Cerebellum (tissue), 4 donors: ENCODE measurements at places on chromosomes 1 and 21.

- DNase-seq = no peak
Observed at GRCh38 chr1:219269171-219269570, 95.5 kb downstream of the LYPLAL1 start.

DNA sequence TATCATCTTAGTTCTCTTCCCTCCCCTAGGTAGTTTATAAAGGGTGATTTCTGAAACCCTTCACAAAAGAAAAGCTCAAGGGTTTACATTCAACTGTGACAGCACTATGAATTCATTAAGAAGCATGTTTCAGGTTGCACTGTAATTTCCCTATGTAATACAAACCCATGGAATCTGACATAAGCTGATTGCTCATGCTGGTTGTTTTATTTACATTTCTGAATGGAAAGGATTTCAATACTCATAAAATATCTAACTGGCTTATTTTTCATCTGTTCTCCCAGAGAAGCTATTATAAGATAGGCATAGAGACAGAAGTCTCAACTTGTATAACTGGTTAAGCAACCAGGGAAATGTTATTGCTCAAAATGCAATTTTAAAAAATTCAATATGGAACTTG, 20.5 kb downstream of the WNT2B start:
- DNase-seq = no peak

- DNase-seq = no peak
Observed at GRCh38 chr1:92927870-92928269, 33.4 kb downstream of the DIPK1A start.

DNA sequence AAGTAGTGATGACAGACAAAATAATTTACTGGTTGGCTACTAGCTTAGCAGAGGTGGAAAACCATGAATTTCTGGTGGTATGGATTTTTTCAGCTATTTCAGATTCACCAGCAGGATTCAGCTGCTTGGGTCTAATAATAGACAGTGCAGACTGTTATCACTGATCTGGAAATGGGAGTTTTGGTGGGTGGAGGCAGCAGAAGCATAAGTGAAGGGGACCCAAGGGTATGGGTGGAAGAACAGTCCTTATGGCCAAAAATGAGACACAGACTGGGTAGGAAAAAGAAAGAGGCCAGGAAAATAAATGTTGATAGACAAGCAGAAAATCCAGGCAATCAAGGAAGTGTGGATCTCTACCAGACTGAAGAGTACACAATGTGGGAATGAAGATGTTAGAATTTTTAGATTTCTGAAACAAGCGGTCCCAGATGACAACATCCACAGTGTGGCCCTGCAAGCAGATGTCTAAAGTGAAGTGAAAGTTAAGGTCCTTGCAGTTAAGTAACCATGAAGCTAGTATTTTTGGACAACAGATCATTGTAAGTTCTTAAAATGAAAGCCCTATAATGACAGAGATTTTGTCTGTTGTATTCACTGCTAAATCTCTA, 24.7 kb downstream of the LYST start:
- no peak for DNase-seq

GRCh38 chr1:227948493-227949260, 945 bp upstream of the WNT9A start:
- no peak for DNase-seq

DNA sequence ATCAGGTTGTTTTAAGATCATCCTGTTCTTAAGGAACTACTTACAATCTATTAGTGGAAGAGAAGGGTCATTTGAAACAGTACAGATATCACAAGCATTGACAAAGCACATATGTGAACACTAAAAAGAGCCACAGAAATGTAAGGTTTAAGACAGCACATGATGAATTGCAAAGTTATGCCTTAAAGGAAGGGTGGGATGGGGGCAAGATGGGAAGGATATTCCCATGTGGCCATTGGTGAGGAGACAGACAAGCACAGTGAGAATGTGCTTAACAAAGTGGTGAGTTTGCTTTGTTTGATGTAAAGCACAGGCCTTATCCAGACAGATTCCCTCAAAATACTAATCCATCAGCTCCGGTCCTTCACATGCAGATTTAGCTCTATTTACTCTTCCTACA, 151.6 kb upstream of the IVNS1ABP start:
- DNase-seq = no peak

- peak; percentile 26 for DNase-seq
Observed at GRCh38 chr1:113928187-113928930, 765 bp upstream of the HIPK1 start.

- DNase-seq = no peak
Observed at GRCh38 chr1:156257711-156258110, 9.9 kb upstream of the PAQR6 start.

GRCh38 chr1:6026095-6026809, 19.4 kb upstream of the KCNAB2 start:
- DNase-seq = no peak

GRCh38 chr1:41774471-41774990, 144.2 kb downstream of the HIVEP3 start:
- no peak for DNase-seq

- no peak for DNase-seq
Observed at GRCh38 chr1:14128096-14128495, 428.1 kb downstream of the PRDM2 start.

DNA sequence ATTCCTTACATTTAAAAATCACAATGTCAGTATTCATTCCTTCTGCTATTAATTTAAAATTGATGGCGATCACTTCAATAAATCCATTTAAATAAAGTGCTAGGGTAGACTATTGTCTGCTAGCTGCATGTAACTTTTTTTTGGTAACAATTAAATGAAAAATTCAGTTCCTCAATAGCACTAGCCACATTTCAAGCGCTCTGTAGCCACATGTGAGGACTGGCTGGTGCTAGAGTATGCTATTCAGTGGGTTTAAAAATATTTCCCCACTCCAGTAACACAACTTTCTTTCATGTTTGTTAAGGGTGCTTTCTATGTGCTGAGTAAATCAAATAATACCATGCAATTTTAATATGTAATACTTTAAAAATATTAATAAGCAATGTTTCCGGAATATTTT, 108.2 kb downstream of the LTN1 start:
- no peak for DNase-seq

DNA sequence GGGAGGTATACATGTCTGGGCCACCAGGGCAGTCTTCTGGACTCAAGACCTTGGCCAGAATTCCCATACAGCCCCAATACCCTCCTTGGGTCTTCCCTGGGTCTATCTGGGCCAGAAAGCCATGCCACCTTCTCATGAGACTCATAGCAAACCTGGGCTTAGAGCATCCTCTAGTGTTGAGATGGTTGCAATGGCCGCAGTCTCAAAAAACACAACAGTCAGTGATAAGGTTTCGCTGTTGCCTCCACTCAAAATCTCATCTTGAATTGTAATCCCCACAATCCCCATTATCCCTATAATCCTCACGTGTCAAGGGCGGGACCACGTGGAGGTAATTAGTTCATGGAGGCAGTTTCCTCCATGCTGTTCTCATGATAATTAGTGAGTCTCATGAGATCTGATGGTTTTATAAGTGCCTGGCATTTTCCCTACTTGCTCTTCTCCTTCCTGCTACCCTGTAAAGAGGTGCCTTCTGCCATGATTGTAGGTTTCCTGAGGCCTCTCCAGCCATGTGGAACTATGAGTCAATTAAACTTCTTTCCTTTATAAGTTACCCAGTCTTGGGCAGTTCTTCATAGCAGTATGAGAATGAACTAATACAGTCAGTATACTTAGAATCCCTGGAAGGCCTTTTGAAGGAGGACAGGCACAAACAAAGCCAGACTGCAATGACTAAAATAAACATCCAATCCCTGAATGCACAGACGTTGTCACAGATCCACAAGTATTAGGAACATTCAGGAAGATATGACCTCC, 77.0 kb downstream of the CTH start:
- DNase-seq = peak; percentile 5

- DNase-seq = no peak
Observed at GRCh38 chr1:211327346-211327921, 801 bp downstream of the TRAF5 start.

DNA sequence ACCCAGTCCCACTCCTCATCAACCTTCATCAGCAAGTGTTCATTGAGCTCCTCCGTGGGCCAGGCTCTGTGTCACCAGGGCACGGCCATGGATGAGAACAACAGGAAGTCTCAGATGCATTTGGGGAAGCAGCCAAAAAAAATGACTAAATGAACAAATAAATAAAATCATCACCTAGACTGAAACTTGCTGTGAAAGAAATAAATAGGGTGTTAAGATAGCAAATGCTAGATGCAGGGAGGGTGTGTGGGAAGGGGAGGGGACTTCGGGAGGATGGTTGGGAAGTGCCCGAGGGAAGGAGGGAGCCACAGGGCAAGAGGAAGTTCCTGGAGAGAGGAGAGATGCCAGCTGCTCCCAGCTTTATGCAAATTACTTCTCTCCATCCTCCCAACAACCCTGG, 696.7 kb downstream of the PTPRU start:
- DNase-seq = no peak

GRCh38 chr1:231592809-231593208, 33.8 kb upstream of the DISC1 start:
- no peak for DNase-seq

DNA sequence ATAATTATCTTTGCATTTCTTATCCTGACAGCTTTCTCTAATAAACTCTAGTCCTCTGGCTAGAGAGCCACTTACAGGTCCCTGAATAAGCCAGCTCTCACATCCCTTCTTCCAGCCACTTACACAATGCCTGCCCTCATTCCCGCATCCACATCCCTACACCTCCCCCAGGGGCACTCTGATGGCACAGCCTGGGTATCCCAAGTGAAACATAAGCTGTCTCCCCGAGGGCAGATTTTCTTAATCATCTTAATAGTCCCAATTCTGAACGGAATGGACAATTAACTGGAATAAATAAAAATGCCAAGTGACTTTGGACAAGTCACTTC, 4.9 kb downstream of the RHOC start:
- DNase-seq = no peak

GRCh38 chr1:164629971-164630370, 71.0 kb downstream of the PBX1 start:
- no peak for DNase-seq

DNA sequence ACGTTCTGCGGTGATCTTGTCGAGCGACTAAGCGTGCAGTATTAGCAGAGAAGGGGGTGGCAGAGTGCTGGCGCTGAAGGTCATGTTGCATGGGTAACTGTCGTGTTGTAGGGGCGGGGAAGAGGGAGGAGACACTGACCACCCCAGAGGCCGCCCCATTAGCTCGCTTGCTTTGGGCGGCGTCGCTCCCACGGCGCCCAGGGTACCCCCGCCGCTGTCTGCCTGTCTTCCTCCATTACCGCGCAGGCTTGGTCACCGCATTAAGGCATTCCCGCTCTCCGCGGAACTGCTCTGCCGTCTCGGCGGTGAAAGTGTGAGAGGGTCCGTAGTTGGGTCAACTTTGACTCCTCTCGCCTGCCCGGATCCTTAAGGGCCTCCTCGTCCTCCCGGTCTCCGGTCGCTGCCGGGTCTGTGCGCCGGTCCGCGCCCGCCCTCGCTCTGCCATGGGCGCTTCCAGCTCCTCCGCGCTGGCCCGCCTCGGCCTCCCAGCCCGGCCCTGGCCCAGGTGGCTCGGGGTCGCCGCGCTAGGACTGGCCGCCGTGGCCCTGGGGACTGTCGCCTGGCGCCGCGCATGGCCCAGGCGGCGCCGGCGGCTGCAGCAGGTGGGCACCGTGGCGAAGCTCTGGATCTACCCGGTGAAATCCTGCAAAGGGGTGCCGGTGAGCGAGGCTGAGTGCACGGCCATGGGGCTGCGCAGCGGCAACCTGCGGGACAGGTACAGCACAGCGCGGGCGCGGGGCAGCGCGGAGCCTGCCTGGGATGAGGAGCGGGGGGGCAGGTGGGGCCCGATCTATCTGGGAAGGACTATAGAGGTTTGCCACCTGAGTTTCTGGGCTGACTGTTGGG, at the start of gene MTARC2:
Gene MTARC2, plus strand, starts transcription at position 234 of the 846 bp plus-strand sequence. Its CDS starts 210 bp downstream, at position 444.
- DNase-seq = peak; percentile 57

DNA sequence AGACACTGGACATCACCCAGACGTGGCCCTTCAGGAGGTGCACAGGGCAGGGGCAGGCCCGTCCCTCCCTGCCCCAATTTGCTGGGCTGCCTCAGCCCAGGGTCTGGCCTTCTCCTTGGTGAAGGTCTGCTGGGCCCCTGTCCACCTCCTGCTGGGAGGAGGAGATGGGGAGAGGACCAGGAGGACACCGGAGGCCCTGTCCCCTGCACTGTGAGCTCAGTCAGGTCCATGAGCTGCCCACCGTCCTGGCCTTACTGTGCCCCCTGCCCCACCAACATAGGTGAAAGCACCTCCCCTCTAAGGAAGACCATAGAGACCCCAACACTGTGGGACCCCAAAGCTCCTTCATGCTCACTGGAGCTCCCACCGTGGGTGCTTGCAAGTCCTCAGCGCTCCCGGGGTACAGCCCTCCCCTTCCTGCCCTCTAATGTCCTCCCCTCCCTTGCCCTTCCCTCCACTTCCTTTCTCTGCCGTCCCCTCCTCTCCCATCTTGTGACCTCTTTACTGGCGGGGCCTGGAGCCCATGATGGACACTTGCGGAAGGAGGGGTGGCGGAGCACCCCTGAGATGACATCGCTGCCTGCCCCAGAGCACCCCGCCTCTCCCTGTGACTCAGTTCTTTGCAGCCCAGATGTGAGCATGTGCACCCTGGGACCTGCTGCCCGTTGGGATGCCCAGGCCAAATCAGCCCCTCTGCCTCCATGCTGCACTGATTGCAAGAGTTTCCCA, 4.6 kb downstream of the LRRC3 start:
- DNase-seq = no peak

DNA sequence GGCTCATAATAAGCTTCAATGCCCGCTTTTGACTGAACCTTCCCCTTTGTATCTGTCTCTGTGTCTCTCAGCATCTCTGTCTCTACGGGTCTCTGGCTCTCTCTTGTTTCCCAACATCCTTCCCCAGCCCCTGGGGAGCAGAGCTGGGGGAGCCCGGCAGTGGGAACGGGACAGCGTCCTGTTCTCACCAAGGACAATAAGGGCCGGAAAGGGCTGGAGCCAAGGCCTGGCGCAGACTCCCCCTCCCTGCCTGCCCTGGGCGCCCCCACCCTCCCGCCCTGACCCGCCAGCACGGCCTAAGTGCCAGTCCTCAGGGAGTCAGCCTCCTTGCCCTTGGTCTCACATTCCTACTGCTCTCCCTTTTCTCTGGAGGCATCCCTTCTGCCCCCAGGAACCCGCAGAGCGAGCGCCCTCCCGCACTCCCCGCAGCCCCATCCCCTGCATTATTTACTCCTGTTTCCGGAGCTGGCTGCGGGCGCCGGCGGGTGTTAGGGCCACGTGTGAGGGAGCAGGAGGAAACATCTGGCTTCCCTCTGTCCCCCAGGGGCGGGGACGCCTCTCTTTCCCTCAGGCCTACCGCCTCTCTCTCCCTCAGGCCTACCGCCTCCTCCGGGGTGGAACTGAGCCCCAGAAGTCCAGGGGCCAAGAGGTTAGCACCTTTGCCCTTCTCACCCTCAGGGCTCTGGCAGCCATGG, 6.5 kb downstream of the KRTCAP2 start:
- no peak for DNase-seq

DNA sequence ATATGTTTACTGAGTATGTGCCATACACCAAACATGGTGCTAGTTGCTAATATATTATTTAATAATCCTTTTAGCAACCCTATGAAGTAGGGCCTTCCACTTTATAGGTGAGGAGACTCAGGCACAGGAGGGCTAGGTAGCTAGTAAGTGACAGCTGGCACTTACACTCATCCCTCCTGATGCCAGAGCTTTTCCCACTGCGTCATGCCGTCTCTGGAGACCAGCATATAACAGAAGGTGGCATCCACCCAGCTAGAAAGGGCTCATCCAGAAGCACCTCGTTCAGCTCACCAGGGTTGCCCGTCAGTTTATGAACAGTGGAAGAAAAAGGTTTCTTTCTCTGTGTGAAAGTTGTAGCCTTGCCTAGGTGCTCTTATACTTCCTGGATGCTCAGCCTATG, 108.9 kb downstream of the NOS1AP start:
- DNase-seq = no peak

- DNase-seq = no peak
Observed at GRCh38 chr1:50358962-50359361, 64.3 kb downstream of the DMRTA2 start.

GRCh38 chr1:7578206-7578605, 192.9 kb upstream of the VAMP3 start:
- no peak for DNase-seq
